ENCODE measurements at places on chromosomes 12 and 14.

DNA sequence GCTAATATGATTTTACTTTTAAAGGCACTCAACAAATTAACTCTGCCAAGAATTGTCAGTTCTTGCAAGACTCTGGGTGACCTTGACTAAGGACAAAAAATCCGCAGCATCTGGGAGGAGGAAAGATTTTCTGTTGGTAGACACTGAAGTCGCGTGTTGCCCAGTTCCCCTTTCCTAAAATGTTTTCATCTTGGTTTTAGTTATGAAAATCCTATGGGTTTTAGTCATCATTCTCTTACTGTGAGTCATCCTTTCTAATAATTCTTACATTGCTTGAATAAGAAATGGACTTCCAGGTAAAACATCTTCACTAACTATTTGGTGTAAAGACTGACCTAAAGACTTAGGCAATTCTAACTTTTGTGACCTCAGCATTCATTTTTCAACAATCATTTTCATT lies 9.1 kb downstream of the GSG1 start:
- no peak for DNase-seq

- no peak for DNase-seq
Measured at GRCh38 chr14:98345161-98345560, 926.8 kb downstream of the BCL11B start.

GRCh38 chr12:95248095-95248494 lies 30.5 kb downstream of the VEZT start:
- no peak for DNase-seq

DNA sequence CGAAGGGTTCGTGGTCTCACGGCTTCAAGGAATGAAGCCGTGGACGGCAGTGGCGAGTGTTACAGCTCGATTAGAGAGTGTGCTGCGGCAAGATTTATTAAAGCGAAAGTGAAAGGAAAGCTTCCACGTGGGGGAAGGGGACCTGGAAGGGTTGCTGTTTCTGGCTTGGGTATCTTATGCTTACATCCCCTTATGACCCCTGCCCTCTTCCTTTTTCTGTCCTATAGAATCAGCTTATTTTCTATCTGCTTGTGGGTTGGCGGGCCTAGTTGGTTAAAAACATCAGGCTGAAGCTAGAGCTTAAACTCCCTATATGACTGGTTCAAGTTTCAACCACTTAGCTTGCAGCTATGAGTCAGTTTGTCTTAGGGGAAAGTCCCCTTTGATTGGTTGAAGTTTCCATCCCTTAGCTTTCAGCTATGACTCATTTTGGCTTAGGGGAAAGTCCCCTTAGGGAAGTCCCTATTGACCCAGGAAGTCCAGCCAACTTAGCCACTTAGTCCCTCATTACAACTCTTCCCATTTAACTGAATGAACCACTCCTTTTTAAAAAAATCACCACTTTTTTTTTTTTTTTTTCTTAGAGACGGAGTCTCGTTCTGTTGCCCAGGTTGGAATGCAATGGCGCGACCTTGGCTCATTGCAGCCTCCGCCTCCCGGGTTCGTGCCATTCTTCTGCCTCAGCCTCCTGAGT lies 1494.7 kb upstream of the TMEM132C start:
- peak; percentile 31 for DNase-seq

DNA sequence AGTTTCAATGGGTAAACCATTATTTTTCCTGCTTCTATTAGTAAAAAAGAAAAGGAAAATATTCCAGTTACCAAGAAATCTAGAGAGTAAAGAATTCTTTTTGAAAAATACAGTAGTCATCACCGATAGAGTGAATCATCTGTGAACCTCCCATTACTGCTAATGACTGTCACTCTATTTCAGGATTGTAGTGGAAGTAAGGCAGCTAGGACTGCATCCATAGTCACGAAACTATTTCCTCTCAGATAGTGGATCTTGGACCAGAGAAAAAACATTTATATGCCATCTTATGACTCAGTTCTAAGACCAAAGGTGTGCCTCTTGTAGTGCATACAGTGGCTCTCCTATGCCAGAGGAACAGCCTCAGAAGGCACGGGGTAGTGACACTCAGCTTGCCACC lies 173.9 kb upstream of the PLEKHA5 start:
- DNase-seq = no peak

DNA sequence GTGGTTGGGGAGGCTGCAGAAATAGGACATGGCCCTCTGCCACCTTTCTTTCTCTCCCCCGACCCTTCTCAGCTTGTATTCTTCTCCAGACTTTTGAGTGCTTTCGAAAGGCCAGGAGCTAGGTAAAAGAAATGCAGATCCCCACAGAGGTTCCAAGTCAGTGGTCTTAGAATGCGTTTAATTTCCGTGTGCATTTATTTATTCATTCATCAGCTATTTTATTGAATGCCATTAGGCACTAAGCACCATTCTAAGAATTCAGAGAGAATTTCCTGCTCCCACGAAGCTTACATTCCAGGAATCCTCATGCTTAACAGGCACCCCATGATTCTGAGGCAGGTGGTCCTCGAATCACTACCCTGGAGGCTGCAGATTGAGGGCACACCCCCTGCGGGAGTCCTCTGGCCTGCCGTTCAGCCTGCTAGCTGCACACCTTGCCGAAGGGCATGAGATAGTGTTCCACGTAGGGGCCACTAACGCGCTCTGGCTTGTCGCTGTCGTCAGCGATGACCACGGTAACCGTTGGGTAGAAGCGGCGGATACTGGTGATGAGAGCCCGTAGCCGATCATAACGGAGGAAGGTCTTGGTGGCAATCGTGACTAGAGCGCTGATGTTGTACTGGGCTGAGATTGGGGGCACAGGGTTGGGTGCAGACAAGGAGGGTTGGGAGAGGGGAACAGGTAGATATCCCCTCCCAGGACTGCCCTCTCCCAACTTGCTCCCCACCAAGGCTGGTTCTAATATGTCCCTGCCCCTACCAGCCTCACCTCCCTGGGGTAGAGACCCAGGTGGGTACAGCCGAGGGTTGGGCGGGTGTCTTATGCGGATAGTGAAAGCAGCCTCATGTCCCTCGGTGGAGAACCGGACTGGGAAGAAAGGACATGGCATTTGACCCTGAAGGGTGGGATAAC lies 4.5 kb downstream of the B4GALNT1 start:
- DNase-seq = no peak

DNA sequence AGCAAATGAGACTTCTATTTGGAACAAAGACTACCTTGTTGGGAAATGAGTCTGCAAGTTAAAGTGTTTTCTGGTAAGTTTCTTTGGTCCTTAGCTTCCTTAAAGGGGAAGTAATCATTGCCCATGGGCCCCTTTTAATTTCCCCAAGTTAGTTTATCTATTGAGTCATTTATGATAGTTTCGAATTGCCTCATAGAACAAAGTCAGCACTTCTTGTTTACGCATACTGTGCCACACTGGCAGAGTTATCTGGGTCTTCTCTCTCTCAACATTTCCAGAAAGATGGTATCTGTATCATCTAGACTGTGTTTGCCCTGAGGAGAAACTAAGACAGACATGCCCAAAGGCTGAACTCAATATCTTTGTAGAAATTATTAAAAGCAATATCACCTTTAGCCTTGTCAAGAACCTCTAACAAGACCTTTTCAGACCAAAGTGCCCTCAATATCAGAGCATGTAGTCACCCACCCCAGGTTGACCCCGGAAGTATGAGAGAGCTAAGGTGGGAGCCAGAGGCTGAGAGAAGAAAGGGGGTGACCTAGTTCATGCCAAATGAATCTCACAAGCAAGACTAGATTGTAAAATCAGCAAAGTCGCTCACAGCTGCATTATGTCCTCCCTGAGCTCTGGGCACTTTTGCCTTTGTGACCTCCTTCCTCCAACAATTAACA lies 40.0 kb downstream of the GPR65 start:
- peak; percentile 79 for DNase-seq

DNA sequence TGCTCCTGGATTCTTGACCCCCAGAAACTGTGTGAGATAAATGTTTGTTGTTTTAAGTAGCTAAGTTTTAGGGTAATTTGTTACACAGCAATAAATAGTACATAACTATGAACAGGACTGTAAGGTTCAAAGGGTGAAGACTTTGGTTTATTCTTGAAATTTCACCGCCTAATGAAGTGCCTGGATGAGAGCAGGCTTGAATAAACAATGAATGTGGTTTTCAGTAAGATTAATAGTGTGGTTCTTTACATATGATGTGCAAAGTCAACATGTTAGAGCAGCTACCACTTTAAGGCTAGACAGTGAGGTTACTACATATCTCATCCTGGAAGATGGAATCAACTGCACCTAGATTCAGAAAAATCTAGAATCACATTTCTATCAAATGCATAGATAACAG lies 145.2 kb upstream of the BTG1 start:
- no peak for DNase-seq

DNA sequence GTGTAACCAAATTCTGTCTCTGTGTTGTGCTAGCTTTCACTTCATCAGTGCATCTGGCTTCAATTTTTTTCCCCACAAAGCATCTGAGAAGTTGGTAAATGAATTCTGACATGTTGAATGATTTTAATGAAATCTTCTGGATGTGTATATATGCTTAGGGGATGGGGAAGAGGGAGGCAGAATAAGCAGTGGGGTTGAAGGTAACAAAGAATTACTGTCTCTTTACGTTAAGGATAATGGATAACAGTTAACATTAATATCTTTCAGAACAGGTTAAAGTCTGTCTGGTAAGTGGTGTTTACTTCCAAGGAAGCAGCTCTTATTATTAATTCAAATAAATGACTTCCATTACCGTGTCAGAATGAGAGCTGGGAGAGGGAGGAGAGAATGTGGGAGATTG lies 261.7 kb downstream of the ERC1 start:
- DNase-seq = no peak

DNA sequence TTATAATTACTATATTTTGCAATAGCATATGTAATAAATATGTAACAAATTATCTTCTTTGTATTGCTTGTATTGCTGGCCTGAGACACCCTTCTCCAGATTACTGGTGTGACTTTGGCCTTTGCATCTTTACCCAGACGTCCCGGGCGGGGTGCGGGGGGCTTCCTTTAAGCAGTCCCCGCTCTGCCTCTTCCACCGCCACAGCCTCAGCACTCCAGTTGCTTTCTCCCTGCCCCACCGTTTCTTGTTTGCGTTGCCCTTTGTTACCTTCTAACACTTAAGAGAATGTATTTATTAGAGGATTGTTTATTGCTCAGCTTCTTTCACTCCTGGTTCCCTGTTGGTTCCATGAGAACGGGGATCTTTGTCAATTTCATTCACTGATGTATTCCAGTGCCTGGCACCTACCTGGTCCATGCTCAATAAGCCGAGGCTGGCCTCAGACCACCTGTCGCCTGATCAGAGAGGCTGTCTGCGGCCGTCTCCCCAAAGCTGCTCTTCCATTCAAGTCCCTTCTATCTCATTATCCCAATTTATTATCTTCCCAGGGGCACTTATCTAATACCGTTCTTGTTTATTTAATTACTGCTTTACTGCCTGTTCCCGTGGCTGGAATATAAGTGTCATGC lies 100.5 kb upstream of the RFLNA start:
- DNase-seq = peak; percentile 63

- DNase-seq = no peak
Measured at GRCh38 chr14:100330007-100330344, 6.8 kb downstream of the SLC25A47 start.

- DNase-seq = no peak
Measured at GRCh38 chr12:67354966-67355365, 85.8 kb downstream of the CAND1 start.

DNA sequence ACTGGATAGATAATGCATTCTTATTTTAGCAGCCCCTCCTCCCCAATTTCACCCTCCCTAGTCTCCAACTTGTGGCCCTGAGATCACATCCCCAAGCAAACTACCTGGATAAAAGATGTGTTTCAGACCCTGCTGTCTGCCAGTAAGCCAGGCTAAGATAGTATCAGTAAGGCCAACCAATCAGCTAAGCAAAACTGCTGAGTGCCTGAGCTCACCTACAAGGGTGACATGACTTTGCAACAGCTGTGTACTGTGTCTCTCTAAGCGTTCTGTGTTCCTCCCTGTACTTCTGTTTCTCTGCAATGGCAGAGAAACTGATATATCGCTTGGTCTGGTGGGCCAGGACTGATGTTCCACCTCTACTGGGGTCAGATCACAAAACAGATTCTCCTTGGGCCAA lies 224.9 kb downstream of the BTG1 start:
- DNase-seq = no peak

DNA sequence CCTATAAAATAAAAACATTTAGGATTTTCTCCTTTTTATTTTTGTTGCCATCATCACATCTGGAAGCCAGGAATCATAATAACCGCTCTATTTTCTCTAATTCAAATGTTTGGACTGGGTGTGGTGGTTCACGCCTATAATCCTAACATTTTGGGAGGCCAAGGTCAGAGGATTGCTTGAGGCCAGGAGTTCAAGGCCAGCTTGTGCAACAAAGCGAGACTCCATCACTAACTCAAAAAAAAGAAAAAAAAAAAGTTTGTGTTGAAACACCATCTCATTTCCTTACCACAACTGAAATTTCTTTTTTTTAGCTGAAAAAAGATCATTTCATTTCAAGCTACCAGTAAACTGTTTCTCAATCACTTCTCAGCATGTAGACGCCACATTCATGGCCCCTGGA lies 8.8 kb upstream of the BAZ1A start:
- no peak for DNase-seq

- peak; percentile 23 for DNase-seq
Measured at GRCh38 chr12:132608231-132609171, 1.9 kb downstream of the LRCOL1 start.

- DNase-seq = peak; percentile 4
Measured at GRCh38 chr12:99619389-99620158, 28.0 kb upstream of the GARIN6 start.

Data from small intestine (tissue), 16 donors.